ENCODE measurements at places on chromosomes 16 and 17.

- DNase-seq, result no peak
Measured at GRCh38 chr17:80086616-80087015, 14.8 kb upstream of the GAA start.

- no peak for DNase-seq
Measured at GRCh38 chr17:41731836-41732235, 2.6 kb downstream of the HAP1 start.

- DNase-seq, result no peak
Measured at GRCh38 chr17:28046034-28046825, 3.8 kb downstream of the NLK start.

- no peak for DNase-seq
Measured at GRCh38 chr16:22161999-22162655, at the start of gene SDR42E2. TSS of gene SDR42E2 (plus strand) at chr16:22162506. CDS start at chr16:22165583, 3,077 bp downstream.

GRCh38 chr17:40034426-40035161 is 19.4 kb downstream of the CSF3 start:
- no peak for DNase-seq

DNA sequence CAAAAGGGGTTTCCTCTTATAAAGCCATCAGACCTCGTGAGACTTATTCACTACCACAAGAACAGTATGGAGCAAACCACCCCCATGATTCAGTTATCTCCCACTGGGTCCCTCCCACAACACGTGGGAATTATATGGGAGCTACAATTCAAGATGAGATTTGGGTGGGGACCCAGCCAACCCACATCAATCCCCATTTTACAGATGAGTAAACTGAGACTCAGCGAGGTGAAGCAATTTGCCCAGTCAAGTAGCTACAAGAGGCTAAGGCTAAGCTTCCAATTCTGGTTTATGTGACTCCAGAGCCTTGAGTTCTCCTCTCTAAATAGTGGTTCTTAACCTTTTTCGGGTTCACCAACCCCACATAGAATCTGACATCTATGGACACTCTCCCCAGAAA is 8.8 kb downstream of the CD300A start:
- no peak for DNase-seq

GRCh38 chr16:69927056-69927757 is 23.9 kb upstream of the CLEC18A start:
- no peak for DNase-seq

DNA sequence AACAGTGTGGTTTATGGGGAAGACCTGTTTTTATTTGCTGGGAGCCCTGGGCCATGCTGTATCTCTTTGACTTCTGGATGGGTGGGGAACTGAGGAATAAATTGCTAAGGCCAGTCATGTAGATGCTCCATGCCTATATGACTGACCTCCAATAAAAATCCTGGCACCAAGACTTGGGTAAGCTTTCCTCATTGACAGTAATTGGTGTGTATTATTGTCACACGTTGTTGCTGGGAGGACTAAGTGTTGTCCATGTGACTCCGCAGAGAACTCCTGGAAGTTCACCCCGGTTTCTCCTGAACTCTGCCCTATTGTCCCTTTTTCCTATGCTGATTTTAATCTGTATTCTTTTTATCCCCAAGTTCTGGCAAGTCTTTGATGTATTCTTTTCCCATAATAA is 33.4 kb upstream of the USP22 start:
- DNase-seq, result no peak

- no peak for DNase-seq
Measured at GRCh38 chr16:29835926-29836325, 15.7 kb downstream of the MVP start.

GRCh38 chr16:11799509-11800381 is 2.7 kb upstream of the ZC3H7A start:
- no peak for DNase-seq

DNA sequence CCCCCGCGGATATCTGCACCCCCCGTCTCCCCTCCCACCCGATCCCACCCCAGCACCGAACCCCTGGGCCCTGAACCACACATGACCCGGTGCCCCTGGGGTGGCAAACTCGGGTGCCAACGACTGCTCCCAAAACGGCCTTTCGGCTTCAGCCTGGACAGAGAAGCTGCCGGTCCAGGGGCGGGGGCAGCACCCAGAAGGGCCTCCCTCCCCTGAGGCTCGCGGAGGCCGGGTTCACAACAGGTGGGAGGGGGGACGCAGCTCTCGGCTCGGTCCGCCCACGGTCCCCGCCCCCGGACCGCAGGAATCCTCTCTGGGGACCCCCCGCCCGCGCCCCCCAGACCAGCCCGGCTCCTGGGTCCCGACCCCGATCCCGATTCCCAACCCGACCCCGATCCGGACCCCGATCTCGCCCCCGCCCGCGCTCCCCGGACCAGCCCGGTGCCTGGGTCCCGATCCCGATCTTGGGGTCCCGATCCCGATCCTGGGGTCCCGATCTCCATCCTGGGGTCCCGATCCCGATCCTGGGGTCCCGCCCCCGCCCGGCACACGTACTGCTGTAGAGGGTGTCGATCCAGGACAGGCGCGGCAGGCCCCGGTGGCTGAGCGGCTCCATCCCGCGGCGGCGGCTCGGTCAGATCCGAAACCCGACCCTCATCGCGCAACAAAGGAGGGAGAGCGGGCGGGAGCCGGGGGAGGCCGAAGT is 516 bp downstream of the ABR start:
- DNase-seq, result no peak

- DNase-seq, result no peak
Measured at GRCh38 chr16:3071655-3072054, 6.2 kb downstream of the IL32 start.

DNA sequence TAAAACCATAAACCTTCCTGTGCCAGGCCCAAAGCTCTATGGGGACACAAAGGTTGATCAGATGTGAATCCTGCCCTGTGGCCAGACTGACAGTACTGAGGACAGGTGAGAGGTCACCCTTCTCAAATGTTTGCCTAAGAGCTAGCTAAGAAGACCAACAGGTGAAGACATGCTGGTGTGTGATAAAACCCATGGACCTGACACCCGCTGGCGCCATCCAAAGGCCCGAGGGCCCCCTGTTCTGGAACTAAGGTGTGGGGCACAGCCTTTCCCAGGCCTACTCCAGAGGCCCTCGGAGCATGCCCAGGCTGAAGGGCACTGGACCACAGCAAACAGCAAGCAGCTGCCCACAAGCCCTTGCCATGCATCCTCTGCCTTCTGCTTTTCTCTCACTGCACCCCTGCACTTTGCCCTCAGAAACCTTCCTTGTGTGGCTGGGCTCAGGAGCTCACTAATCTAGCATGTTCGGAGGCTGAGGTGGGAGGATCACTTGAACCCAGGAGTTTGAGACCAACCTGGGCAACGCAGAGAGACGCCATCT is 5.2 kb upstream of the CDK3 start:
- DNase-seq, result no peak

GRCh38 chr17:12922120-12922519 is 95.7 kb downstream of the ELAC2 start:
- no peak for DNase-seq

DNA sequence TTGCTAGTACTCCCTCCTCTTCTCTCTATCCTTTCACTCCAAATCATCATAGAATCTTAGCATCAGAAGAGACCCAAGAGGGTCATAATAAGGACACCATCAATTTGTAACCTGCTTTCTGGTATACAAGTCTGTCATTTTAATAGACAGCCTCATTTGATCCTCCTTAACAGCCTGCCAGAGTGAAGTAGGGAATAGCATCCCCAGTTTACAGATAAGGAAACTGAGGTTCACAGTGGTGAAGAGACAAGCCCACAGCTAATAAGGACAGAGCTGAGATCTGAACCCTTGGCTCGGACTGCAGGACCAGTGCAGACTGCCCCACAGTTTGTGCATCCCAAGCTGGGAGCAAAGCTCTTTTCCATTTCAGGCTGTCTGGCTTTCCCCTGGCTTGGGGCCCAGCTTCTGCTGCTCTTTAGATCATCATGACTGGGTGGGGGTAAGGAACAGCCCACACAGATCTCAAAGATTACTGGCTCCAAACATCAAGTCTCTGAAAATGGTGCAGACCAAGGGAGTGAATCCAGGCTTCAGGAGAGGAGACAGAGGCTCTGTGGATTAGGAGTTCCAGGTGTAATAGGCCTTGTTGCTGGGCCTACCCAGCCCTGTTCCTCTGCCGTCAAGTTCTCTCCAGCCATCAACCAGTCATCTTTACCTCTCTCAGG is 10.3 kb upstream of the IGFBP4 start:
- peak; percentile 26 for DNase-seq

DNA sequence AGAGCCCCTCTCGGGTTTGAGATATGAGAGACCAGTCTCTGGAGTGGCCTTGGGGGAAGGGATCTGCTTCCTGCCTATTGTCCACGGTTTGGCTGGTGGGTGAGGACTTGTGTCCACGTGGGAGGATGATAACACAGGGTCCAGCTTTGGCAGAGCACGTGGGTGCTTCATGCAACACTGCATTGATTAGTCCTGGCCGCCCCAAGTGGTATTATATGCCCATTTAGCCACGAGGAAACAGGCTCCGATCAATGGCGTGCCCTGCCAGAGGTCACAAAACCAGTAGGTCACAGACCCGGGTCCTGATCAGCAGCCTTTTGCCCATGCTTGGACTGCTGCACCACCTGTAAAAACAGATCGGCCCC is 141.6 kb downstream of the RGS9 start:
- DNase-seq, result no peak

- no peak for DNase-seq
Measured at GRCh38 chr16:30137897-30138296, 14.9 kb upstream of the MAPK3 start.

GRCh38 chr16:86215233-86215978 is 294.9 kb upstream of the FOXF1 start:
- DNase-seq, result peak; percentile 50

GRCh38 chr17:75287221-75287620 is 2.0 kb downstream of the SLC25A19 start:
- DNase-seq, result no peak

DNA sequence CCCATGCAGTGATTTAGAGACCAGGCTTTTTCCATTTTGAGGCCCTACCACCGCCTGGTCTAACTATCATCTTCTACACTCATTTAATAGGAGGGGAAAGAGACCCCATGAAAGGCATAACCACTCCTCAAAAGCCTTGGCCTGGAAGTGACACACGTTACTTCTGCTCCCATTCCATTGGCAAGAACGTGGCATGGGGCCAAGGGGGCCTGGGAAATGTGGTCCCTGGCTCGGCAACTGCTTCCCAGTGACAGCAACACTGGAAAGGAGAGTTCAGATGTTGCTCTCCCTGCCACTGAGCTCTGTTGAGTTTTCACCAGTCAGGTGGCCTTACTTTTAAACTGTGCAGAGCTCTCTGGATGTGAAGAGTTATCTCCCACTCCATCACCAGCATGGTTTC is 45.2 kb upstream of the MAP3K14 start:
- DNase-seq, result peak; percentile 54

- DNase-seq, result no peak
Measured at GRCh38 chr17:1709971-1710806, at the start of gene TLCD2. TSS of gene TLCD2 (minus strand) at chr17:1710377. CDS start at chr17:1710242, 135 bp downstream.

- no peak for DNase-seq
Measured at GRCh38 chr16:17276010-17276530, 194.7 kb downstream of the XYLT1 start.

DNA sequence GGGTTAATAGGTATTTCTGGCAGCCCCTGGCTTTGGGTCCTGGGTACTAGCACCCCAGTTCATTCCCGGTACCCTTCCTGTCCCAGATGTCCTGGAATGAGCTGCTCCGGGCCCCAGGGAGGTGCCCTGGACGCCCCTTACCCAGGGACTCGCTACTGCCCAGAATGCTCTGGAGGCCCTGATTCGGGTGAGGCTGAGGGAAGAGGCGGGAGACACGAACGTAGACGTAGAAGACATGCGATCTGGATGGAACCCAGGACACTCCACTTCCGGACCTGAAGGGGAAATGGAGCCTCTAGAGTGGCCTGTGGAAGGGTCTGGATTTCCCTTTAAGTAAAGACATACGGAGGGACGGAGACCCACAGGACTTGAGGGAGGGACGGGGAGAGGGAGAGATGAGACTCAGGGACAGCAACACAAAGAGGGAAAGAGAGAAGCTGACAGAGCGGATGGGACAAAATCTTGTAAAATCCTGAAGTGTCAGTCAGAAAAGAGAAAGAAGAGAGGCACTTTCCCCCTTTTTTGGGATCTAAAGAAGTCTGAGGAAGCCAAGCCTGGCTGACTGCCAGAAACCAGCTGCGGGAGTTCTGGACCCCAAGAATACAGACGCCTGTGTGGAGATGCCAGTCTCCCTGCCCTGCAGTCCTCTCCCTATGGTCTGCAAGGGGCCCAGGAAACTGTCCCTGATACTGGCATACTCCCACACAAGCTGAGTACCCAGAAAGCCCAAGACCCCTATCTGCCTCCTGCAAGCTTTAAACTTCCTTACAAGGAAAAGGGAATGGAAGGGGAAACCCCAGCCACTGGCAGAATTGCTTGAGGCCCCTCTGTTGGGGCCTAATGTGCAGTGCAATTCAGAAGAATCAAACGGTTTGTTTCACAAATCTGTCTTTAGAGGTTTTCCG is 1.0 kb upstream of the HOXB13 start:
- DNase-seq, result no peak

GRCh38 chr17:72772331-72772821 is 320.1 kb downstream of the SLC39A11 start:
- DNase-seq, result no peak

- DNase-seq, result peak; percentile 52
Measured at GRCh38 chr17:17361543-17361866, 58.3 kb downstream of the NT5M start.

- peak; percentile 58 for DNase-seq
Measured at GRCh38 chr17:31400481-31400950, 9.0 kb downstream of the RAB11FIP4 start.

DNA sequence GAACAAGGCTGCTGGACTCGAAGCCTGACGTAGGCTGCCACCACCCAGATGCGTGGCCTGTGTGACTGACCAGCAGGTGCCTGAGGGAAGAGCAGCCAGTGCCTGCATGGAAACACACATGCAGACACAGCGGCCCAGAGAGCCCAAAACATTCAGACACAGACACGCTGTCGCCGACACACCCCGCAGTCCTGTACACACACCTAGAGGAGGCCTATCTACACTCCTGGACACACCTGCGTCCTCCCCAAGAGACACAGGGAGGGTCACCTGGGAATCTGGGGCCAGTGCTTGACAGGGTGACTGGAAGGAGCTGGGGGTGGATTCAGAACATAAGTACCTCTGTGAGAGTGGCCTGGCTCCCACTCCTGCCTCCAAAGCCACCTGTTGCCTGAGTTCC is 6.1 kb upstream of the TSPOAP1 start:
- peak; percentile 52 for DNase-seq

Measured in suprapubic skin (tissue), 4 donors.